ENCODE measurements at places on chromosomes 16 and 17.
A peak's percentile ranks its signal among the peaks of the same experiment; 100 is the strongest.

DNA sequence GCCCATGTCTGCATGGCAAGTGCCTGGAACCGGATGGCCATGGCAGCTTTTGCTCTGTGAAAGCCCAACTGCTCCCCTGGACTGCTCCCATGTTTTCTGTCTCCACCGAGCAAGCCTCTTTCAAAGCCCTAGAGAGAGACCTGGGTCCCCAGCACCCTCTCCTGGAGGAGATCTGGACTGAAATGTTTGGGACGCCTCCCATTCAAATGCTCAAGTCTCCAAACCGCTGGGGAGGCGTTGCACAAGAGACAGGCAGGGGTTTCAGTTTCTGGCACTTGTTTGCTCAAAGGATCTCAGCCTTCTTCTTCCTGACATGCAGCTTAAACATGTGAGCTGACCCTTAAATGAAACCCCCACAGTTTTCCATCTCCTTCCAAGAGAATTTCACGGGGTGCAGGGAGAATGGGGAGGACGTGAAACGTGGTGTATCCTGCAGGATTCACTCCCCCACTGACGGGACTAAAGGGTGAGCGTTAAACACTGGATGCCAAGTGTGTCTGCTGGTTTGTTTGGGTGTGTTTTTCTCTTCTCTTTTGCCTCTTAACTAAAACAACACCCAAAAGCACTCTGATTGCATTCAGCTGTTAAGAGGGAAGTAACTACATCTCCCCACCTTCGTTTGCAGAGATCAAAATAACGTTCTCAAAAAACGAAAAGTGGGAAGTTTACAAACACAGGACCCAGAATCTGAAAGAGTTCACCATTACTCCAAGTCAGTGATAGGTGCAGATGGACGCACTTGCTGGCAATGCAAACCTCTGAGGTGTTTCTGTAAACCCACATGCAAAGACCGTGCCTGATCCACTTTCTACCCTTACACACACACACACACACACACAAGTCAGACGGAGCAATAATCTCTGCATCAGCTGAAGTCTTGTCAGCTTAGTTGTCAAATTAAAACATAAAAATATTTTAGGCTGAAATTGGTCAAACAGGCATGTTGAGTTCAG is 256.9 kb downstream of the C16orf95 start:
- DNase-seq = no peak

DNA sequence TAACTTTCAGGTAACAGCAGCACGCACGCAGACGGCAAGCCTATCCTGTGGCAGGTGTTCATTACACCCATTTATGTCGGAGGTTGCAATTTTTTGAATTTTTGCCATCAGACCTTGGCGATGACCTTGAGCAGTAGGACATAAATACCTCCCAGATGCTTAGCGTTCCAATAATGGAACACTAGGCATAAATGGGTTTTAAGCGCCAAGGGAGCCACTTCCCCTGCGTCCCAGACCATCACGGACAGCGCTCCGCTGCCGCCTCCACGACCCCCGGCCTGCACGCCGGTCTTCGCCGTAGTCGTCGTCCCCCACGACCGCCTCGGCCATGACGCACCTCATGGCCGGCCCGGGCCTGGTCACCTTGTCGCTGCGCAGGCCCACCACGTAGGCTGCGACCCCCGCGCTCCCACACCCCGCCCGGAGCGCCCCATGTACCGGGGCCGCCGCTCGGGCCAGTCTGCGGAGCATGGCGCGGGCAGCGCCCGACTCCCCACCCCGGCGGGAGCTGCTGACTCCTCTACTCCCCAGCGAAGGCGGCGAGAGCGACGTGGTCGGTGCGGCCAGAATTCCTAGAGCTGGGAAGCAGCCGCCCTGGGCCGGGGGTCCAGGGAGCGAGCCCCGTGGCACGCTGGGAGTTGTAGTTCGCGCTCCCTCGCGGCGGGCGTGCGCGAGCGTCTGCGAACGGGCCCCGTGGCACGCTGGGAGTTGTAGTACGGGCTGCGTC is 22.7 kb downstream of the TMEM235 start:
- peak; percentile 48 for DNase-seq

DNA sequence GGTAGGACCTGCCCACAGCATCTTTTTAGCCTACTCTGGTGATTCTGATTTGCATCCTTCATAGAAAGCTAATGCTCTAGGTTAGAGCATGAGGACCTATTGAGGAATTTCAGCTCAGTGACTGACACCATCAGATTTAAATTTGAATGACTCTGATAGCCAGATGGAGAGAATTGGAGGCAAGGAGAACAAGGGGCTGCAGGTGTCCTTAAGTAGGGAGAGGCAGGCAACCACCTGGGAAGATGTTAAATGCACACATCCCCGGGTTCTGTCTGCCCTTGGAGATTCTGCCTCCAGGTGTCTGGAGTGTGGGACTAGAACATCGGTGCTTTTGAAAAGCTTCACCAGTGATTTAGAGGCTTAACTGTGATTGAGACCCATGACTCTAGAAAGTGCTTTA is 221.8 kb downstream of the SPECC1 start:
- DNase-seq = no peak

GRCh38 chr17:29687596-29687995 is 64.9 kb upstream of the CORO6 start:
- DNase-seq = no peak

Measured in cortex of kidney (tissue), 1 donor.